Iris pigment epithelial cell (primary cell): ENCODE measurements at places on chromosomes 5 and 9.
A peak's percentile ranks its signal among the peaks of the same experiment; 100 is the strongest.

- no peak for DNase-seq
Measured at GRCh38 chr5:17403695-17404490, 94.1 kb upstream of the TAF11L2 start.

- DNase-seq = no peak
Measured at GRCh38 chr9:129778469-129778868, 24.5 kb upstream of the TOR1B start.

DNA sequence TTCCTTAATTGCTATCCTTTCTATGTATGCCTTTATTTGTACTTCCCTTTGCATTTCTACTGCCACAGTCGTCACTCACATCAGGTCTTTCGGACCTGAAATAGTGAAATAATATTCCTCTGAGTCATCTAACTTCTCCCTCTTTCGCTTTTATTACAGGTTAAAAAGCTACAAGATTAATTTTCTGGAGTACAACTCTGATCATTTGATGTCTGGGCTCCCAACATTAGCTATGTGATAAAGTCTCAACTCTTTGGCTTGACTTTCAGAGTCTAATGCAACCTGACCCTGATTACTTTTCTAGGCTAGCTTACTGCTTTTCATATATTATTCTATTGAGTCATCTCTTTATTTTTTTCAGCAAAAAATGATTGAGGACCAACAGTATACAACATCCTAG is 638.8 kb upstream of the WWC1 start:
- DNase-seq = peak; percentile 64

GRCh38 chr5:154191467-154192261 is 1.1 kb downstream of the GALNT10 start:
- DNase-seq = peak; percentile 48

GRCh38 chr5:22908129-22908528 is 55.0 kb upstream of the CDH12 start:
- peak; percentile 88 for DNase-seq
